ENCODE measurements at places on chromosomes 1 and 21. TPM values are rescaled to one million over a fixed set of nuclear protein-coding genes. Genes with fewer than 3 reads are reported as not detected.

ESPN gene
- total RNA-seq = not detected

EDEM3 gene
- 42.2 TPM for total RNA-seq

LAPTM5 gene
- 0.97 TPM for total RNA-seq

MYCL gene
- total RNA-seq = not detected

Data from hair follicle dermal papilla cell (primary cell).